ENCODE measurements at places on chromosomes 2 and 18. TPM values are rescaled to one million over a fixed set of nuclear protein-coding genes. Genes with fewer than 3 reads are reported as not detected.

Gene FAM110C
- total RNA-seq, result 0.13 TPM

Gene CNGA3
- total RNA-seq, result not detected

Gene INPP5D
- 0.39 TPM for total RNA-seq

Gene MDH1B
- total RNA-seq, result 0.85 TPM

Gene CYRIA
- 0.13 TPM for total RNA-seq

Gene CACNB4
- total RNA-seq, result 1.7 TPM

Gene SERPINB10
- total RNA-seq, result not detected

Gene GALM
- 20.5 TPM for total RNA-seq

Gene FAM124B
- total RNA-seq, result 0.08 TPM

Gene RAPGEF4
- 0.62 TPM for total RNA-seq

- DNase-seq, result no peak
These were observed 165.9 kb upstream of the CREB1 start for GRCh38 chr2:207363761-207364290.

DNA sequence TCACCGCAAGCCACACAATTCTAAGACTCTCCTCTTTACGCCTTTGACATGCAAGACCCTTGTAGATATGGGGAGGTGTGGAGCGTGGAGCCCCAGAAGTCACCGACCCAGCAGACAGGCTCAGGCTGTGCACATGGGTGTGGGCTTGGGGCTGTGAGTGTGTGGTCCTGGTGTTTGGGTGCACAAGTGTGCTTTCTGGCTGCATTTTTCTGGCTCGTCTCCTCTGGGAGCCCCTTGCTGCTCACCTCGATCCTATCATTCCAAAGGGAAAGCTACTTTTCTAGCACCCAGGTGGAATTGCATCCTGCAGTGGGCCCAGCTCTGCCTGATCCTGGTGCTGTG is 143.0 kb downstream of the ACOXL start:
- no peak for DNase-seq

GRCh38 chr18:76251691-76252090 is 243.4 kb downstream of the ZNF516 start:
- no peak for DNase-seq

DNA sequence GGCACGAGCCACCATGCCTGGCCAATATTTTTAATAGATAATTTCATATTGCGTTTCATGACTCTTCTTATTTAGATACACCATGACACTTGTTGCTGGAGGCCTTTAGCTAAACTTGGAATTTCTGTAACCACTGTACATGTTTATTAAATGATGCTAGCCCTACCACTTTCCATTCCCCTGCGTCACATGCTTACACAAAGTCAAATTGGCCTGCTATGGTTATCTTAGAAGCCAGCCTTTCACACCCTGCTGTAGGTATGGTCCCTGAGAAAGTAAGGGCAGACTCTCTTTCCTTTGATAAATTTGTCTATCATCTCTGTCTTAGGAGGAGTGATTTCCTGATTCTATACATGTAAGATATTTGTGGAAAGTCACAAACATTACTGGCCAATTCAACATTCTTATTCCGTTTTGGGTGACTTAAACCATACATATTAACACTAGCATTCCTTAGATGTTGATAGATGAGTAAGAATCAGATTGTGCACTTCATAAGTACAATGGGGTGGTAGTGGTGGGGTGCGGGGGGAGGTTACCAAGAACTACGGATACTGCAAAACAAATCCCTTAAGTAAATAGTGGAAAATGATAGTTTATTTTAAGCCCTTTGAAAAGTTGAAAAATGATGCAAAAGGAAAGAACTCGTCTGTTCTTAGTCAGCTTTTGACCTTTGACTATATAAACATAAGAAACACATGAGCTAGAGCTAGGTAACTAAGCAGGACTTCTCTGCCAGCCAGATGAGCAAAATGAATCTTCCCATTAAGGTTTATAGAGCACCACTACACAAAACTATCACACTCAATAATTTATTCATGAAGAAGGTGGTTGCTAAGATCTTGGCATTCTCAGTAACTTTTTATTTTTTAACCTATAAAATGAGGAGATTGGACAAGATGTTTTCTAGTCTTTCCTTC is 7.9 kb upstream of the NDUFV2 start:
- no peak for DNase-seq

- no peak for DNase-seq
These were observed 345.7 kb downstream of the CYP26B1 start for GRCh38 chr2:71801969-71802368.

DNA sequence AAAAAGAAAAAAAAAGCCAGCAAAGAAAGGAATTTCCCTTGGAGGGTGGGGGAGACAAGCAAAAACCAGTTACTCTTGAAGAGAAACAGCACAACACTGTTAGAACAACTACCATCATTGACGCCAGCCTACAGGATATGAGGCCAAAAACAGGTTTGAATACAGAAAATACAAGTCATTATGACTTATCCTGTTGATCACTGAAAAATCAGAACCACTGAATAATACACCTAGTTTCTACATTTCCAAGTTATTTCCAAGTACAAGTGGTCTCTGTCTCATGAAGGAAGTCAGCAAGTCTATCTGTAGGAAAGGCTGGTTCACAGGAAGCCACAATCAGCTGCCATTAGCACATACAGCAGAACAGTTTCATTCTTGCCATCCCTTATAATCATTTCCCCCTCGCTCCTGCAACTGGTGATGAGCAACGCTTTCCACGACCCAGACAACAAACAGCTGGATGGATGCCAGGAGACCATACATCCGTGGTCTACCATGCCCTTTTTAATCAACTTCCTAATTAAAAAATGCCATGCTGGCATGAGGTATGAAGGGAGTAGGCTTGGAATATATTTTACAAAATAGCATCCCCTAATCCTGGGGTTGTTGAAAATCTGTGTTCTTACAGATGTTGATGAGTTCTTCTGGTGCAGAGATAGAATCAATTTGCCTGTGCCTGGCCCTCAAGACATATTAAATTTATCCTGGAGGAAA is 10.4 kb downstream of the MYT1L start:
- no peak for DNase-seq

- no peak for DNase-seq
These were observed 168.0 kb downstream of the ASXL3 start for GRCh38 chr18:33745871-33746545.

DNA sequence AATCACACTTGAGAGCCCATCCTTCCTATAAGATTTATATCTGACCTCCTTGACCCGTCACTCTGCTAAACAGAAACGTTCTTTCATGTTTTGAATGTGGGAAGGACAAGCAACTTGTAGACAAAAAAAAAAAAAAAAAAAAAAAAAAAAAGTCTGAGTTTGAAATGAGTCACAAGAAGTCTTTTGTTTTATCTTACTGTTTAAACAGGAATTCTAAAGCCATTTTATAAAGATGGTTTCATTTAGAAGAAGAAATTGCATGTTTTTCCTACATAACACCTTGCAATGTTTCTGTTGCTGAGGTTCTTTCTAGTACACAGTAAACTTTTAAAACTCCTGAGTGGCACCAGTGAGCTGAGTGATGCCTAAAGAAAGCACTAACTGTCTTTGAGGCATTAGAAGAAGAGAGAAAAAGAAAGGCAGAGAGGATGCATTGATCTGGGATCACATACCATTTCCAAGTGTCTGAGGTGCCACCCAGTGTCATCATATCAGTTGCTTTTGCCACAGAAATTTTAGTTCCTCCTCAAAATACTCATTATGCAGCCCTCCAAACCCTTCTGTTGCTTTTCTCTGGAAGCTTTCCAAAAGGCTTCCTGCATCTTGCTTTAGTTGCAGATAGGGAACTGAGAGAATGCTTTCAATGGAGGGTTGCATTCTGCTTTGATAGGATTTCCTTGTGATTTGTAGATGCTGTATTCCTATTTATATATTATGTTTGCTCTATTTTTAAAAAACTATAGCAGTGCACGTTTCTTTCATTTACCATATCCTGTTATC is 69.1 kb downstream of the ACVR2A start:
- no peak for DNase-seq

DNA sequence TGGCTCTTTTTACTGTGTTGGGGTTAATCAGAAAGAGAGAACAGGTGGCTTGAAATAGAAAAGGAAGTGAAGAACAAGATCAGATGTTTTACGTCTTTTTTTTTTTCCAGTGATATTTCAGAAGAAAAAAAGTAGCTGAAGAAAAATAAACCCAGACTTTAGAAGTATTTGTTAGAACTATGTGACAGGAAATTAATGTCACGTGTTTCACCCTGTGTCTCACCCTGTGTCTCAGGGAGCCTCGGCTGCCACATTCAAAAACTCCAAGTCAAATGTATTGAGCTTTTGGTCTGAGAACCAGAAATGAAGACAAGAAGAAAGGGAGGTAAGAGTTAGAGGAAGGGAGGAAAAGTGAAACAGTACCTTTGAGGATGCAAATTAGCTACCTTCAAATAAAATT is 38.0 kb downstream of the AKAIN1 start:
- no peak for DNase-seq

GRCh38 chr2:212213191-212213590 is 325.4 kb downstream of the ERBB4 start:
- no peak for DNase-seq

DNA sequence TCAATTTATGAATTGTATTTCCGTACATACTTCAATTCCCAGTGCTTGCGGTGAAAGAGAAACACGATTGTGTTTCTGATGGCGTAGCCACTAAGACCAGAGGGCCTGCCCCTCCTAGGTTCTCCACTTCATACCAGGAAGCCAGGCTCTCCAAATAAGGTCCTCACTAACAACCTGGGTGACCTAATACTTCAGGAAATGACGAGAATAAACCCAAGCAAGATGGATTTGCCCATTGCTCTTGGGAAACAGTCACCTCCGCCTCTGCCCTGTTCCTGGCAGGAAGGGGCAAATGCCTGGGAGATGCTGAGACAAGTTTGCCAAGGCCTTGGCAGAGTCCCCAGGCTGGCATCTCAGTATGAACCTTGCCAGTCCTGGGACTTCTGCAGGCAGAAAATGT is 41.8 kb downstream of the TTC32 start:
- DNase-seq, result no peak

DNA sequence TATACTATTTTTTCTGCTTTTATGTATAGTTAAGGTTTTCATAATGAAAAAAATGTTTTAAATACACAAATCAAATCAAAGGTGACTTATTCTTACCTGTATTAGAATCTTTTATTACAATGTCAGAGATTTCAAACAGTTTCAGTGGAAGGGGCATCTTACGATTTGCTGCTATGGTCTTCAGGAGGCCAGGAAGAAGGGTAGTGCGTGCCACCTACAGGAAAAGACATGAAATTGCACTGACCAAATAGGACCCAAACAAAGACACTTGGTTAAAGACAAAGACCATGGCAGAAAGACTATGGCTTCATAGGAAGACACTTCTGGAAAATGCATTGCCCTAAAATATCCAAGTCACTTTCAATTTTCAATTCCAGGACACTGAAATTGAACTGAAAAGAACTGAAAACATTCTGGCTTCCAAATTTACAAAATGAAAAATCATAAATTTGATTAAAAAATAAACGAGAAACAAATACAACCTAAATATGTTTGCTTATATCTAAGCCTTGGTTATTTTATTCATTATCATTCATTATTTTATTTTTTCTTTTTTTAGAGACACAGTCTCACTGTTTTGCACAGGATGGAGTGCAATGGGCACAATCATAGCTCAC is 42.1 kb downstream of the FARSB start:
- peak; percentile 30 for DNase-seq

DNA sequence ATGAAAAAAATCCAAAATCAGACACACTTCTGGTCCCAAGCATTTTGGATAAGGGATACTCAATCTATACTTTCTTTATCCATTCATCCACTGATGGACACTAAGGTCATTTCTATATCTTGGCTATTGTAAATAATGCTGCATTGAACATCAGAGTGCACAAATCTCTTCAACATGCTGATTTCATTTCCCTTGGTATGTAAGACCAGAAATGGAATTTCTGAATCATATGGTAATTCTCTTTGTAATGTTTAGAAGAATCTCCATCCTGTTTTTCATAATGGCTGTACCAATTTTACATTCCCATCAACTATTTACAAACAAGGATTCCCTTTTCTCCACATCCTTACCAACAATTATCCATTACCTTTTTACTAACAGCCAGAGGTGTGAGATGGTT is 33.7 kb upstream of the MCM6 start:
- no peak for DNase-seq

DNA sequence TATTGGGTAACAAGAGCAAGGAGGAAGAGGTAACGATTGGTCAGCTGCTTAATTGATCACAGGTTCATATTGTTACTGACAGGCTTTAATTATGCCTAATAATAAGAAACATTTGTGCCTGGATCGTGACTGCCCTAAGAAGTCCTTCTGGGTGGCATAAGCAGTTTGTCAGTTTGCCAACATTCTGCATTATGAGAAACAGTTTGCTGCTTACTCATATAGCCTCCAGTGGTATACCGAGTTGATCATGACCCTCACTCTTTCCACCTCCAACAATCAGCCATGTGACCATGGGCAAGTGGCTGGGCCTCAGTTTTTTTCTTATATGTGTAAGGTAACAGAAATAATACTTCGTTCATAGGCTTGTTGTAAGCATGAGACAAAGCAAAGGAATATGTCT is 96.6 kb upstream of the CABLES1 start:
- no peak for DNase-seq

DNA sequence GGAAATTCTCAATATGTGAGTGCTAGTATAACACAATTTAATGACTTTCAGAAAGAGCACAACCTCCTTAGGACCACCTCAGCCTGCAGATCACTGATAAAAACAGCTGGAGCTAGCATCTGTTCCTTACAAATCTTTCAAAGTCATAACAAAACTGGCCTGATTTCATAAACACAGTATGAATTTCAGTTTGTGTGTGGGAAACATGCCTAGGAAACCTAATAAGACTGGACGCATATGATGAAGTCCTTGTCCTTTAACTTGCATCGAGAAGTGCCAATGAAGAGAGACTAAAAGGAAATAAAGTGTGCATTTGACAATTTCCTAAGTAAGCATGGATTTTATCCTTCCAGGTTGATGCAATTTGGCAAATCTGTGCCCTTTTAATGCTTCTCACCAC is 74.1 kb upstream of the KLHL14 start:
- DNase-seq, result no peak

DNA sequence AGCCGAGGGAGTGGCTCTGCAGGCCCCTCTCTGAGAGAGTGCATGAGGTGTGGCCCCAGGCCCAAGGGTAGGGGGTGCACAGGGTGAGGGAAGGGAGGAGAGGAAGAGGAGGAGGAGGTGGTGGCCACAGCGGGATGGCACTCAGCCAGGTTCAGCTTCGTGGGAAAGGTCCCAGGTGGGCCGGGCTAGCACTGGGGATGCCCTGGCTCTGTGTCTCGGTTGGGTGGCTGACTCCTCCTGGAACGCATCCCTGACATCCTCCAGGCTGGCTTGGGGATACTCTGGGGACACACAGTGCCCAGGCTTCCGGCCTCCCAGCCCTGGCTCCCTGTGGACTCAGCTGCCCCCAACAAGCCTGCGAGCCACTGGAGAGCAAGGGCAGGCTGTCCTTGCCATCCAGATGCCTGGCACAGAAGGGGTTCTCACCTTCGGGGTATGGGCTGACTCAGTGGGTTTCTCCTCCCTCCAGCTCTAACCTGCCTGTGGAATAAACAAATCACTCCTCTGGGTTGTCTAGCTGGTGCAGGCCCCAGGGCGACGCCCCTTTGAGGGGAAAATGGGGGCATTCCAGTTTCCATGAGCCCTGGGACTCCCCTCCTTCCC is 582 bp upstream of the ZAP70 start:
- DNase-seq, result no peak

Data from Panc1 (cell line).